ENCODE measurements at places on chromosomes 6 and 20.

DNA sequence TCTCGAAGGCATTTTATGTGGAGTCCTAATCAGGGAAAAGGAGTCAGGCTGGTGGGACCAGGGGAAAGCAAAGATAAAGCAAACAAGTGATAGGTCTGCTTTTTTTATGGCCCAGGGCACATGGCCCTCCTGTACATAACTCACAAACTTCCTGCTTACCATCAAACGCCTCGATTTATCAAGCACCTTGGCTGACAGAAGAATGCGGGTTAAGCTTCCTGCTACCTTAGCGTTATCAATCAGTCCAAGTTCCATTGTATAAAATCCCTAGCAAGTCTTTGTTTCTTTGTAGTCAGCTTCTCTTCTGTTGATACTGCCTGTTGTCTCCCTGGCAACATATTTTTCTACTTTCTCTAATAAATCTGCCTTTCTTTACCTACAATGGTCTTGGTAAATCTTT is 4.1 kb upstream of the TRIM27 start:
- DNase-seq = no peak

GRCh38 chr20:11445161-11445560 is 472.5 kb upstream of the BTBD3 start:
- no peak for DNase-seq

GRCh38 chr6:28425944-28426541 is 17.2 kb downstream of the ZSCAN23 start:
- no peak for DNase-seq

DNA sequence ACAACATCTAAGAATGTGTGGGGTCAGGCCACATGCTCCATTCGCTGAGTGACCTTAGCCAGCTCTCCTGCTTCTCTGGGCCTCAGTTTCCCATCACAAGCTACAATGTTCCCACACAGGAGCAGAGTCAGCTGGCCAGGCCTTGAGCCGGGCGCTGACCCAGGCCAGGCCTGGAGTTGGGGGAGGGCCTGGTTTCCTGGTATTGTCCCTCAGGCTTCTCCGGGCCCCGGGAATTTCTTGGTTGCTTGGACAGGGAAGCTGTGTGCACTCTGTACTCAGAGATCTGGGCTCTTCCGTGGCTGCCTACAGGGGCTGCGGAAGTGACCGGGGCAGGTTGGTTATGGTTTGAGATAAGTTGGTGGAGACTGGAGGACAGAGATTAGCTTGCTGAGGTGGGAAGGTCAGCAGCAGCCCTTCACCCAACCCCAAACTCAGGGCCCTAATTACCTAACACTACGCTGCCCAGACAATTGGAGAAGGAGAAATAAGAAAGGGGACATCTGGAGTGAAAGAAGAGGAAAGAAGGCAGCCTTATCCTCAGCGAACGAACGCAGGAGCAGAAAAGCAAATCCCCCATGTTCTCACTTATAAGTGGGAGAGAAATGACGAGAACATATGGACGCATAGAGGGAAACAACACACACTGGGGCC is 6.2 kb downstream of the TGM2 start:
- DNase-seq = no peak

- no peak for DNase-seq
Observed at GRCh38 chr6:74161380-74161779, 465.4 kb downstream of the CD109 start.

- DNase-seq = peak; percentile 36
Observed at GRCh38 chr20:16929756-16930155, 181.6 kb downstream of the OTOR start.

DNA sequence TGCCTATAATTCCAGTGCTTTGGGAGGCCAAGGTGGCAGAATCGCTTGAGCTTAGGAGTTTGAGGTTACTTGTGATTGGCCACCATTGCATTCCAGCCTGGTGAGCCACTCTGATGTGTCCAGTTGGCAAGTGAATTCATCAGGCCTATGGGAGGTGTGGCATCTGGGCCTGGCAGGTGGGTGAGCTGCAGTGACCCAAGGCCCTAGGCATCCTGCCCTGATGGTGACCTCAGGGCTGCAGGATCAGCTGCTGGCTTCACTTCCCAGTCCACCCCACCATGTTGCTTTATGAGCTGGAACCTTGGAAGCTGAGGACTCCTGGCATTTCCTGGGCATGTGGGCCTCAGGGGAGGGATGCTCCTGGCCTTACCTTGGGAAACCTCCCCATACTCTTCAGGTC is 20.5 kb downstream of the RSPH9 start:
- peak; percentile 63 for DNase-seq

DNA sequence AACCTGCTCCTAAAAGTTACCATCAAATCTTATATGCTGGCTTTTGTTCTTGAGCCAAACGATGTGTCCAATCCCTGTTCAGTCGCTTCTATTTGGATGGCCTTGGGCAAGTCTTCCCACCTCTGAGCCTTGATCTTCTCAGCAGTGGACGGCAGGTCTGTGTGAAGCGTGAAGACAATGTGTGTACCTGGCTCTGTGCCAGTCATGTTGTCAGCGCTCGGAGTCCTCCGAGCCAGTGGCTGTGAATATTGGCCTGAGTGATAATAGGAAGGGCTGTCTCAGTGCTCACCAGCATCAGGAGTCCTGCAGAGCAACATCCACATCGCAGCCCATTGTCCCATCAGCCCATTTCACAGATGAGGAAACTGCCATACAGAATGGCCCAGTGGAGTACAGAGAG is 219.0 kb downstream of the CDC5L start:
- no peak for DNase-seq

GRCh38 chr6:63803371-63803770 is 167.8 kb downstream of the PHF3 start:
- no peak for DNase-seq

DNA sequence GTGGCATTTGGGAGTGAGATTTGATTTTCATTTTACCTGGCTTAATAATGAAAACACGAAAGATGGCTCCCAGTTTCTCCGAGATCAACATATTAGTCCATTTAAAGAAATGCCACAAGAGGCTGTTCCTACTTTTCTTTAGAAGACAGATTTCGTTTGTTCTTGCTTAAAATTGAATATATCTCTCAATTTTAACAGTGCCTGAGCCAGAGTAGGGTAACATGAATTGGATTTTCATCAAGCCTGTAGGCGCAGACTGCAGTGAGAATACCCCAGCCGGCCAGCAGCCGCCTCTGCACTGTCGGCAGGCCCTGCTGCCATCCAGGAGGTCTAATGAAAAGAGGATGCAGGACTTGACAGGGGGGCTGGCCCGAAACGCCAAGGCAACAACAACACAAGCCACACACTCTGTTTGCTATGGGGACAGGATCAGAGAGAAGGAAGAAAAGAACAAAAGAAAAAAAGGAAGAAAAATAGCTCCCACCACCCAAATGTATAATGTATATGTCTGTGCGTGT is 72.5 kb downstream of the PPP1R3G start:
- no peak for DNase-seq

GRCh38 chr20:3340443-3340842 is 67.0 kb downstream of the DNAAF9 start:
- DNase-seq = no peak

DNA sequence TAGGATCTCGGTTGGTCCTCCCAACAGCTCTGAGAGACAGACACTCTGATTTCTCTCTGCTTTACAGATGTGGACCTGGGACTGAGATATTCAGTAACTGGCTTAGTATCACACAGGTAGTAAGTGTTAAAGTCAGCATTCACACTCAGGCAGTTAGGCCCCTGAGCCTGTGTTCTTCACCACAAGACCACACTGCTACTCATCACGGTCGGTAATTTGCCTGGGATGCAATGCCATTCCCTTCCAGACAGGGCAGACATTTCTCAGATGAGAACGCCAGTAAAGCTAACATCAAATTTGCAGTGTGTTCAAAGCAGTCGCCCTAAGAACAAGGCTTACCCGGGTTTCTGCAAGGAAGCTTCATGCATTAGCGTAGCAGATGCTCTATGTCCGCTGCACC is 39.8 kb upstream of the HIVEP1 start:
- no peak for DNase-seq

GRCh38 chr6:168507297-168507696 is 66.3 kb downstream of the SMOC2 start:
- DNase-seq = no peak

- DNase-seq = no peak
Observed at GRCh38 chr6:25524542-25524941, 127.5 kb upstream of the SCGN start.

GRCh38 chr6:140012150-140012549 is 637.7 kb upstream of the CITED2 start:
- no peak for DNase-seq

DNA sequence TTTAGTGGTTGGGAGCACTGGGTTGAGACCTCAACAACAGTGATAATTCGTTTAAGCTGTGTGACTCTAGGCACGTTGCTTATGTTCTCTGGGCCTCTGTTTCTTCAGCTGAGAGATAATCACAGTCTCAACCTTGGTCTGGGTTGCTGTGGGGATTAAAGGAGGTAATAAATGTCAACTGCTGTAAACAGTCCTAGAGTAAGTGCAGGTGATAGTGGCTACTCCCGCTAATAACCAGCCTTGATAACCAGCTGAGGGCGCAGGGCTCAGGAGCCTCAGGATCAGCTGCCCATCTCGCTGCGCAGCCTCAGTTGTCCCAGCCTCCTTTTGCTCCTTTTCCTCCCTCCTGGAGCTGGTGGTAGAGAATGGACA is 58.0 kb downstream of the JARID2 start:
- DNase-seq = no peak

DNA sequence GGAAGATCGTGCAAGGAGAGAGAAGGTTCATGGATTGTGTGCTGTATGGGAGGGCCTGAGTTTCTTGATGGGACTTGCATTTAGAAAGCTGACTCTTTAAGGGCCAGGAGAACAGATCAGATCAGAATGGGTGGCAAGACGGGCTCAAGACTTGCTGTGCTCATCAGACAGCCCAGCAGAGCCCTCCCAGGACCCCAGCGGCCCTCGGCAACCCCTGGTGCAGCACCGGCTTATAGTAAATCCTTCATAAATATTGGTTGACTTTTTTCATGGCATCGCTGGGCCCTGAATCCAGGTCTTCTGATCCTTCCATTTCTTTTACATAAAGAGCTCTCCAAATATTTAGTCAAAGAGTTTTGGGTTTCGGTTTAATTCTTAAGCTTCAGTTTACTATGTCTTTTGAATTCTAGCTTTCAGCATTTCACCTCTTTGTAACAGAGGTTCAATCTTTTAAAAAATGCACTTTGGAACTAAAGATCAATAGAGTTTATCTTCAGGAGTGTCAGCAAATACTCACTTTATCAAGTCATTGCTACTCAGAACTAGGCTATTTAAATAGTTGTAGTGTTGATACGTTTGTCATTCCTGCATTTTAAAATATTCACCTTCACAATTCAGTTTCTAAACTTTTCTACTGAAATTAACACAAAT is 205.6 kb downstream of the ZDHHC14 start:
- DNase-seq = no peak
